NCI-H1048 (cell line): ENCODE measurements at places on chromosomes 1 and 21.

DNA sequence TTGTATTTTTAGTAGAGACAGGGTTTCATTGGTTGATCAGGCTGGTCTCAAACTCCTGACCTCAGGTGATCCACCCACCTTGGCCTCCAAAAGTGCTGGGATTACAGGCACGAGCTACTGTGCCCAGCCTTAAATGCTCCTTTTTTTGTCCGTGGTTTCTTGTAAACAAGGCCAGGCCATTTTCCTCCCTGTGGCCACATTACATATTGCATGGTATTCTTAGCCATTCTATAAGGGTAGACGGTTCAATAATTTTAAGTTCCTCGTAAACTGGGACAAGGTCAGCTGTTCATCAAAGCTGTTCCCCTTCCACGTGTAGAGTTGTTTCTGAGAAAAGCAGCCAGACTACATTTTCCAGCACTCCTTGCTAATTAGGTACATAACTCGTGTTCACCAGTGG, 10.3 kb upstream of the LUZP1 start:
- no peak for DNase-seq

DNA sequence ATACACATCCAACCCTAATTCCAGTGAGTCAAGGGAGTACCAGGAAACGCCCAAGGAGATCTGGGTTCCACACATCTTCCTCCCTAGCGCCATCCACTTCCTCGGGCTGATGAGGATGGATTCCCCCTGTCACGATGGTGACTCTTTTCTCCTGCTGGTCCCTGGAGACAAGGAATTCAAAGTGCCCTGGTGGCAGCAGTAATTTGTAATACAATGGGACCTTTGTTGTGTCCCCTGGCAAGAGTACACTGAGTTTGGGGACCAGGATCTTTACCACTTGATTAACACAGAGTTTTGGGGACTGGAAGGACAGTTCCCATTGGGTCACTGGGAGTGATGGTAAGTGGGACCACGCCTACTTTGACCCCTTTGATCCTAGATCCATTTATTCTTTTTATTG, 9.4 kb upstream of the JAK1 start:
- no peak for DNase-seq

DNA sequence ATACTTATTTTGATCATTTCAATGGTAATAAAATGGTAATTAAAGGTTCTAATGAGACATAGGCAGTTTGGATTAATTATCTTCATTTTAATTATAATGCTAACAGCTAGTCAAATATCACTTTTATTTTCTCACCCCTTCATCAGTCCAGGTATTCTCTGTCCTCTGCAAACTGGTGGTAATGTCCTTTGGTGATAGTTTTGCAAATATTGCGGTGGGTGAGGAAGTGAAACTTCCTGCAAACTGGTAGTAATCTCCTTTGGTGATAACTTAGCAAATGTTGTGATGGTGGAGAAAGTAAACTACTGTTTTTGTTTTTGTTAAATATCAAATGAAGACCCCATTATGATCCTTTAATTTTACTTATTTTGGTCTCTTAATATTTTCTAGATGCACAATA, 209.0 kb downstream of the AMY1C start:
- DNase-seq, result no peak

- DNase-seq, result no peak
Measured at GRCh38 chr1:206472024-206472423, 1.7 kb downstream of the IKBKE start.

- DNase-seq, result no peak
Measured at GRCh38 chr1:119544165-119544762, 37.3 kb downstream of the HSD3B1 start.

DNA sequence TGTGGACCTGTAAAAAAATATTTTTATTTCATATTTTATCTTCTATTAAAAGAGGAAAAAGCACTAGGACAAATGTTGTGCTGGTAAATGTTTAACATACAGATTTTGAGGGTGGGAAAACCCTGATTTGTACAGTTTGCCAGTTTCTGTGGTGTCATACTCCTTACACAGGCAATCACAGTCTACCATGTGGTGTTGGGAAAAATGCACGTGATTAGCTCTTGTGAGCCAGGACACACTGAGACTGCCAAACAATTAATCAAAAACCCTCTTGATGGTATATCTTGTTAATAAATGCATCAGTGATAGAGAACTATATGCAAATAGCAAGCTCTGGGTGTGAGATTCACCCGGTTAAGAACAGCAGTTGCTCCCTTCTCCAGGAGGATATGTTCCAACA, 136.5 kb upstream of the ZC3H11B start:
- DNase-seq, result no peak

DNA sequence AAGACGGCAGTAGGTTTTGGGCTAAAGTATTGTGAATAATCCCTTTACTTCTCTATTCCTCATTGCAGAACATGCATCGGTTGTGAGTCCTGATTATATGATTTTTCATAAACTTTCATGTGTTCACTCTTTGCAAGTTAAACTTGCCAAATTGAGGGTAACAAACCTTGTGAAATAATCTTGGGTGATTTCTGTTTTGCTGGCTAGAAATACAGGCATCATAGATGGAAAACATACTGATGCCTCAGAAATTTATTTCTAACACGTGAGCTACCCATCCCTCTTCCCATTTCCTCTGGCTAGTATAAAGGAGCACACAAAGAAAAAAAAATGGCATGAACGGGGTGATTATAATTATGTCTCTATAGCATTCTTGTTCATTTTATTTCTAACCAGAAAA, 39.6 kb downstream of the RGS5 start:
- DNase-seq, result no peak

- no peak for DNase-seq
Measured at GRCh38 chr1:174971466-174971865, 28.3 kb upstream of the CACYBP start.

DNA sequence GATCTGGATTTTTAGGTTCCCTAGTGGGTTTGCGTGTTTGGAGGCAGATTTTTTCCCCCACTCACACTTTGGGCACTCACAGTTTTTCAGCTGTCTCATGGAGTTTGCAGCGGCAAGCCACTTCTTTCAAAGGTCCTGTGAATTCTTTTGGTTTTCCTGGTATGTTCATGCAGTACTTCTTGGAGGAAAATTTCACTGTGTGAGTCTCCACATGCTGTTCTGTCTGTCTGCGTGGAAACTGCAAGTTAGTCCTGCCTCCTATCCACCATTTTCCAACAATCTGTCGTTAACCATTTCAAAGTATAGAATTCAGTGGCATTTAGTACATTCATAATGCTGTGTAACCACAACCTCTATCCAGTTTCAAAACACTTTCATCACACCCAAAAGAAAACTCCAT, 793 bp upstream of the FMO1 start:
- DNase-seq, result no peak

DNA sequence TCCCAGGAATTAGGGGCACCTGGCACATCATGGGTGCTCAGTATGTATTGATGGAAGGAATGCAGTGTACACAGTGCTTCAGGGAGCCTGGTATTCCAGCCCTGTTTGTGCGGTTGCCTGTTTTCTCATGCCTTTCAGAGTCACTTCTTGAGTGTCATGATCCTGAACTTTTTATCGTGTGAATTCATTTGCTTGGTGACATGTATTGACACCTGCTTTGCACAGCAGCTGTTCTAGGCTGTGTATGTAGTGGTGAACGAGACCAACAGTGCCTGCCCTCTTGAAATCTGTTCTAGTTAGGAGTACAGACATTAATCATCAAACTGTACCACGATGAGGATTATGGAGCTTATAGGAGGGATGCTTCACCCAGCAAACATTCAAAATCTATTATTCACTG, 6.1 kb downstream of the HTR6 start:
- DNase-seq, result no peak

DNA sequence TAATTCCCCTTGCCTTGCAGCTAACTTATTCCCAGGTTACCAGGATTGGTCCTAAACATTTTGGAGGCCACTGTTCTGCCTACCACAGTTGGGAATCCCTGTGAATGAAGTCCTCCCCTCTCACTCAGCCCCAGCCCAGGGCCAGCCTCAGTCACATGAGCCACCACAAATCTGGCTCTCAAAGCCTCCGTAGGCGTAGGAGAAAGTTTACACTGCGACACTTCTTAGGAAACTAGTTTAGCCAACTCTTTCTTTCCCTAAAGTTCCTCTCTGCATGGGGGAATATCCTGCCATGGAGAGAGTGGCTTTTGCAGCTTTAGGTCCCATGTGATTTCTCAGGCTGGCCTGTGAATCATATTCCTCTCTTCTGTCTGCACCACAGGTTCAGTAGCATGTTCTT, 45.7 kb upstream of the ETV3 start:
- DNase-seq, result no peak

DNA sequence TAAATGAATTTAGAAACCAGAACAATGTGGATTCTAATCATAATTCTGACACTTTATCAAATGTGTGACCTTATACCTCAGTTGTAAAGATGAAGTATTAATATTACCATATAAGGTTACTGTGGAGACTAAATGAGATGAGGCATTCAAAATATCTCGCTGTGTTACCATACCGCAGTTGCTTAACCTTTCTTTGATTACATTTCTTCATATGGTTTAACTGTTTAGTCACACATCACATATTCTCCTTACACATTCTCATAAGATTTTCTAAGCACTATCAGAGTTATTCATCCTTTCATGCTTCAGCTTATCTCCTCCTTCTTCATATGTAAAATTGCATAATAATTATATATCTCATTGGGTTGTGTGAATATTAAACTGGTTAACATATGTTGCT, 88.9 kb downstream of the LRRC53 start:
- no peak for DNase-seq

- DNase-seq, result peak; percentile 34
Measured at GRCh38 chr1:30807318-30808066, 49.9 kb upstream of the LAPTM5 start.

DNA sequence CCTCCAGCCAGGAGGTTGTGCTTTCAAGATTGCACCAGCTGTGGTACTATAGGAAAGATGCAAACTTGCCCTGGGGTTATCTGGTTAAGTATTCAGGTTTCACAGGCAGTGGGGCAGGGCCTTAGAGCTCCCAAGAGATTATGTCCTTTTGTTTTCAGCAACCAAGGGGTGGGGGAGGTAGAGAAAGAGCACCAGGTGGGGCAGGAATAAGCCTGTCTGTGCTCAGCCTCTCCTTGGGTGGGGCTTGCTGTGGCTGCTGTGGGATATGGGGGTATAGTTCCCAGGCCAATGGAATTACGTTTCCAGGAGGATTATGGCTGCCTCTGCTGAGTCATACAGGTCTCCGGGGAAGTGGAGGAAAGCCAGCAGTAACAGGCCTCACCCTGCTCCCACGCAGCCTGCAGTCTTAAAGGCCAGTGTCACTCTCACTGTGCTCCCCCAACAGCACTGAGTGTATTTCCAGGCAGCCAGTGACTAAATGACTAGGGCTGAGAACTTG, 508.6 kb downstream of the RWDD3 start:
- no peak for DNase-seq

DNA sequence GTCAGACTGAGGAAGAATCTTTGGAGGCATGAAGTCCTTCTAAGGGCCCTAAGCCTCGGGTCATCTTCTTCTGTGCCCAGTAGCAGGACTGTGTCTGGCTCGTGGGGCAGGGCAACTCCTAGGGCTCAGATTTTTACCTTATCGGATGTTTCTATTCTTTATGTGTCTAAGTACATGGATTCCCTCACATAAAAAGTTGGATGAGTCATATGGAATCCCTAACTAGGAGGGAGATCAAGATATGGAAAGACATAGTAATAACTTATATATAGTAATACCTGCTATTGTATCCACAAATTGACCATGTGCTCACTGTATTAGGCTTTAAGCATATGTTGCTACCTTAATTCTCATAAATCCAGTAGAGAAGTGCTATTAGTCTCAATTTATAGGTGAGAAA, 364.5 kb upstream of the CAMK1G start:
- no peak for DNase-seq

DNA sequence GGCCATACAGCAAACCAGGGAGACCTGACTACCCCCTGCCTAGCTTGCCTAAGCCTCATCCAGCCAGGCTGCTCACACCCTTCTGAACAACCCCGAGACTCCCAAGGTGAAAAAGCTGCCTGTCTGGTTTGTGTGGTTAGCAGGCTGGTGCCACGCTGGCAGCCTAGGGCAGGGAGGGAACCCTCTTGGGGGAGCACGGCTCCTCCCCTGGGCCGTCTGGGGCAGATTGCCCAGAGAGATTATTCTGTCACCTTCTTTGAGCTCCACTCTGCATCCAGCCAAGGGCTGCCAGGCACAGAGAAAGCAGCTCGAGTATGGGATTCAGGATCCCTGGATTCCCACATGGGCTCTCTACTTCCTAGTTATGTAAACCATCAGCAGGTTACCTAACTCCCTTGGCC, 27.5 kb upstream of the TCEA3 start:
- DNase-seq, result peak; percentile 23

GRCh38 chr1:38344716-38345115, 298.1 kb upstream of the POU3F1 start:
- DNase-seq, result no peak

DNA sequence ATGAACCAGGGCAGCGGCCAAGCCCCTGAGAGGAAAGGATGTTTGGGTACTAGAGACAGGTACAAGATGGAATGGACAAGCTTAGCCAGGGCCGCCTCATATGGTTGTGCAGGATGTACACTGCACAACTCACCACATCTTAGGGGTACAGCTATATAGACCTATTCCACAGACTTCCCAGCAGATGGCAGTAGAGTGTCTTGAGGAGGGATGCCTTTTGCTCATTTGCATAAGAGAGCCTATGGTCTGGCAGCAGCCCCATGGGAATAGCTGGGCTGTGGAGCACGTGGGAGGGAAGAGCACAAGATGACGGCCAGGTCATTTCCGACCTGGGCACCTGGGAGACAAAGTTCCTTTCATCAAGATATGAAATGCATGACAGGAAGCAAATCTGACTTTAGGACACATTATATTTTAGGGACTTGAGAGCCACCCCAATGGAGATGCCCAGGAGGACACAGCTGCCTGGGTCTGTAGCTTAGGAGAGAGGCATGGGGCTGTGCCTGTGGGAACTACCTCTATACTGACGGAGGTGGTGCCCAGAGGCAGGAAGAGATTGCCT, 215.5 kb downstream of the KCNJ6 start:
- DNase-seq, result peak; percentile 52

GRCh38 chr21:25649146-25649545, 10.1 kb downstream of the JAM2 start:
- DNase-seq, result no peak

DNA sequence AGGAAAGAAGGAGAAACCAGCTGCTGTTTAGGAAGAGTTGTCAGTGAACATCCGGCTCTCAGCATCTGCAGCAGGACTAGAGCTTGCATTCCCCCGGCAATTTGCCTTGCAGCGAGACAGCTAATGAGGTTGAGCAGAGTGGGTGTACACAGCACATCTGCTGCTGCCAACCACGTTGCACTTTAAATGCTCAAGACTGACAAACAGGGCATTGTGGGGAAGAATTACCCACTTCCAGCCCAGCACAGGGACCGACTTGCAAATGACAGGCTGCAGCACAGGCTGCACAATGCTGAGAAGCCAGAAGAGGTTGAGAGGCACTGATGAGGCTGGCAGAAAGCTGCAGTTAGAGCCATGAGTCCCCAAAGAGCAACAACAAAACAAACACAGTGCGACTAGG, 47.5 kb upstream of the PLA2G2C start:
- DNase-seq, result no peak

DNA sequence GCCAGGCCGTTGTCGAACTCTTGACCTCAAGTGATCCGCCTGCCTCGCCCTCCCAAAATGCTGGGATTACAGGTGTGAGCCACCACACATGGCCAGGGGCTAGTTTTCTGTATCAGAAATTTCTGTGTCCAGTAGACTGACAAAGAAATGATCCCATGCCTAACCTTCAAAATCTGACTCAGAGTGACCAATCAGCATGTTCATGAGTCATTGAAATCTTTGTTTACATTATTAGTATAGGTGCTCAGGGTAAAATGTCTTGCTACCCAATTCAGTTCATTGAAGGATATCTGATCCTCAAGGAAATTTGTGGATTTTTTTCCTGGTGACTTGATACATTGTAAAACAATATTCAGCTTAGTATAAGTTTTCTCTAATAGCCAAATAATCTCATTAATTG, 11.0 kb upstream of the LDLRAD2 start:
- DNase-seq, result no peak
